Activated CD4-positive, alpha-beta T cell treated with anti-CD3 and anti-CD28 coated beads for 4 hours (primary cell): ENCODE measurements at places on chromosomes 1 and 21.

DNA sequence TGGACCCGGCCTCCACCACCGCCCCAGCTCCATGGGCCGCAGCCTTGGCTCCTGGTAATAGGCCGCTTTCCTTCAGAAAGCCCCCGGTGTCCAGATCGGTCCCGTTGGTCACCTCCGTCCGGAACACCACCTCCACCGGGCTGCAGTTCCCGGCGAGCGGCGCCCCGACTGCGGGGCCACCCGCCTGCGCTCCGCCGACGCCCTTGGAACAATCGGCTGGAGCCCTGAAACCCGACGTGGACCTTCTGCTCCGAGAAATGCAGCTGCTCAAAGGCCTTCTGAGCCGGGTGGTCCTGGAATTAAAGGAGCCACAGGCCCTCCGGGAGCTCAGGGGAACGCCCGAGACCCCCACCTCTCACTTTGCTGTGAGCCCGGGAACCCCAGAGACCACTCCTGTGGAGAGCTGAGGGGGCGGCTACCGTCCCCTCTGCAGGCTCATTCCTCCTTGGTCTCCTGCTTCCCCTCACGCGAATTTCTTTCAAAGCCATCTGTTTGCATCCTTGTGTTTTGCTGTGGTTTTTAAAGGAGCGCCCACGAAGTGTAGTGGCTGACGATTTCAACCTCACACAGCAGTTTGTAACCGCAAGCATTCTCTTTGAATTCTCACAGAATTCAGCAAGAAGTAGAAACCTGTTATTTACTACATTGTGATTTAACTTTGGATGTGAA lies 6.0 kb downstream of the FCRLB start:
- peak; percentile 30 for DNase-seq

GRCh38 chr1:151221616-151222015 lies 23.3 kb downstream of the PIP5K1A start:
- DNase-seq, result no peak

DNA sequence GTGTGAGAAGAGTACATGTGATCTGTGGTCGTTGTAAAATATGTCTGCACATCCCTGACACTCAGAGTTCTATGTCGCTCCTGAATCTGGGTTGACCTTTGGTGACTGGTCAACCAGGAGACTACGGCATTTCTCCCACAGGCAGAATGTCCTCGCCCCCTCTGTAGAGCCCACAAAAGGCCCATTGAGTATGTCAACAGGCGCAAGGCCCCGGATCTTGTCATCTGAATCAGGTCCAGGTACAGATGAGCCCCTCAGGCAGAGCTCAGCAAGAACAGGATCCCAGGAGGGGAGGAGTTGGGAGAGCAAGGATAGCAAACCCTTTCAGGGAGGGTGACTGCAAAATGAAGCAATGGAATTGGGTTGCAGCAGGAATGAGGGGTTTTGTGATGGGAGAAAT lies 126.5 kb downstream of the MATN1 start:
- DNase-seq, result no peak

- DNase-seq, result no peak
These were observed 11.3 kb upstream of the MRPL55 start for GRCh38 chr1:228120351-228120750.

GRCh38 chr21:38837806-38838461 lies 32.2 kb downstream of the ETS2 start:
- no peak for DNase-seq
